Stimulated activated CD8-positive, alpha-beta memory T cell treated with anti-CD3 and anti-CD28 coated beads, Interleukin-4, amount 100 ng/mL, for 1 hour (primary cell): ENCODE measurements at places on chromosomes 3 and 15.

GRCh38 chr15:66644869-66645268, 57.2 kb upstream of the SMAD6 start:
- DNase-seq = no peak

GRCh38 chr3:182971637-182972036, 8.7 kb downstream of the DCUN1D1 start:
- no peak for DNase-seq

- DNase-seq = no peak
These were observed 15.6 kb upstream of the FILIP1L start for GRCh38 chr3:100129941-100130340.

- no peak for DNase-seq
These were observed 32.6 kb downstream of the TGM4 start for GRCh38 chr3:44906997-44907396.

- no peak for DNase-seq
These were observed 124.2 kb downstream of the ZBTB20 start for GRCh38 chr3:115022835-115023398.

- no peak for DNase-seq
These were observed 26.2 kb downstream of the TRAK1 start for GRCh38 chr3:42117175-42118008.

DNA sequence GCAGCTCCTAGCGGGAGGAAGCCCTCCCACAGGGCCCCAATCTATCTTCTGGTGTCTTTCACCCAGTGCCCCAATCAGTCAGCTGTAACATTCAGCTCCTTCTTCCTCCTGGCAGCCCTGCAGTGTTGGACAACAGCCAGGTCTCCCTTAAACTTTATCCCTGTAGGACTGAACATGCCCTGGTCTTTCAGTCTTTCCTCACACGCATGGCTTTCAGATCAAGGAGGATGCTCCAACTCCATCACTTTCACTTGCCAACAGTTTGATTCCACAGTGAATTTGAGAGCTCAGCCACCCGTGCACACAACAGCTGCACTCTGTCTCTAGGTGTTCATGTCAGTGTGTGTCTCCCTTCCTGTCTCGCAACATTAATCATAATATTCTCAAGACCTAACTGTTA, 28.5 kb upstream of the LRRC34 start:
- DNase-seq = no peak

DNA sequence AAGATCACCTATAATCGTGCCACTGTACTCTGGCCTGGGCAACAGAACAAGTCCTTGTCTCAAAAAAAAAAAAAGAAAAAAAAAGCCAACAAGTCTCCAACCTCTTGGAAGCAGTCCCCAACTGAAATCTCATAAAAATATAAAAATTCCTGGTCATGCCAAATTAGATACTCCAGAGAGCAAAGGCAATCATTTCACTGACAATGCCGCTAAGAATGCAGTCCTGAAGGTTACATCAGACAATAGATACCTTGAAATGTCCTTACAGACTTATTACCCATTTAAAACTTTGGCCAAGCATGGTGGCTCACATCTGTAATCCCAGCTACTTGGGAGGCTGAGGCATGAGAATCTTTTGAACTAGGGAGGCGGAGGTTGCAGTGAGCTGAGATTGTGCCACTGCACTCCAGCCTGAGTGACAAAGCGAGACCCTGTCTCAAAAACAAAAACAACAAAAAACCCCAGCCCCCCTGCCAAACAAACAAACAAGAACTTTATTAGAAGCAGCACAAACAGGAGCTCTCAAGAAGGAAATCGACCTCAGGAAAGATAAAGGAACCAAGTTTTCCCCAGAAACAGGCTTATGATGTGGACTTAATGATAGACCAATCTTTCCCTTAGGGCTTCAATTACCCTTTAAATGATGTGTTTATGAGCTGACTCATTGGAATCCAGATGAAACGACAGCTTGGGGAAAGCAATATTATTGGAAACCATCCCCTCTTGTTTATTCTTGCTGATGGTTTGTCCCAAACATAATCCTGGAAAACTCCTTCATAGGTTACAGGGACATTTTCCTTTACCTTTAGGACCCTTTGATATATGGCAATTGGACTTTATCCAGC, 53.1 kb upstream of the XCR1 start:
- no peak for DNase-seq

DNA sequence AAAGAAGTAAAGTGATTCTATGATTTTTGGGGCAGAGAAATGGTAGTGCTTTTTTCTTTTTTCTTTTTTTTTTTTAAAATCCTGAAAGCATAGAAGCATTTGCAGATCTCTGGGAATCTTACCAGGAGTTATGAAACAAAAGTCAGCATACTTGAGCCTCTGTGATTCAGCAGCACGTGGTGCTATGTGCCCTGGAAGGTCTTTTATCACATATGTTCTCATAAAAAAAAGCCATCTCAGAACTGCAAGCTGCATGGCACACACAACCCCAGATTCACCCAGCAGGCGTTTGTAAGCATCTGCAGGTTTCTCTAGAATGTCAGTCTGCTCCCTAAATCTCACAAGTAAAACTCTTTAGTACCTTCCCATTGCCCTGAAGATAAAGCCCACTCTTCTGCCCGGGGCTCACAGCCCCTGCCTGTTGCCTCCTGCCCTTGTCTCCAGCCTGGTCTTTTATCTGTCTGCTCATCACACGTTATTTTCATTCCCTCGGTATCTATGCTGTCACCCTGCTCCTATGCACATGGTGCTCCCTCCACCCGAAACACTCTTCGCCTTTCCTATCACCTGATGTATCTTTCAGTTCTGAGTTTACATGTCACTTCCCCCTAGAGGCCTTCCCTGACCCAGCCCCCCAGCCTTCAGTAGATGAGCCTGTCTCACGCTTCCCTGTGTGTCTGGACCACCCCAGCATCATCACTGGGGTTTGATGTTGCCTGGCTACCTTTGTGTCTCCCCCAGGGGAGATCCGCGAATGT, 72.4 kb downstream of the CHDH start:
- DNase-seq = no peak
